ENCODE measurements at places on chromosomes 6 and 20. TPM values are rescaled to one million over a fixed set of nuclear protein-coding genes. Genes with fewer than 3 reads are reported as not detected.
A peak's percentile ranks its signal among the peaks of the same experiment; 100 is the strongest.

GRCh38 chr6:129317931-129318820, 391.8 kb downstream of the ARHGAP18 start:
- H3K27ac ChIP-seq = no peak overlapping the region
- H3K4me3 ChIP-seq = no peak overlapping the region
- H3K4me1 ChIP-seq = no peaks in the 10 kb centered on the region
- H3K27me3 ChIP-seq = peaks cover 8% of the 10 kb centered on the region
- no peak for DNase-seq
- no peaks in the 10 kb centered on the region for H3K36me3 ChIP-seq

NCOA5 gene
- 30.3 TPM for total RNA-seq

HLA-DQB2 gene
- 0.28 TPM for total RNA-seq

GRCh38 chr20:41408156-41408794, 41.7 kb upstream of the EMILIN3 start:
- peak overlapping the region; percentile 23 for H3K4me3 ChIP-seq
- no peaks in the 10 kb centered on the region for H3K27me3 ChIP-seq
- H3K36me3 ChIP-seq = peaks cover 43% of the 10 kb centered on the region

- no peaks in the 10 kb centered on the region for H3K27me3 ChIP-seq
- no peak overlapping the region for H3K27ac ChIP-seq
These were observed 20.0 kb downstream of the SAMD3 start for GRCh38 chr6:130202782-130203181.

CTAGE9 gene
- not detected for total RNA-seq

DNA sequence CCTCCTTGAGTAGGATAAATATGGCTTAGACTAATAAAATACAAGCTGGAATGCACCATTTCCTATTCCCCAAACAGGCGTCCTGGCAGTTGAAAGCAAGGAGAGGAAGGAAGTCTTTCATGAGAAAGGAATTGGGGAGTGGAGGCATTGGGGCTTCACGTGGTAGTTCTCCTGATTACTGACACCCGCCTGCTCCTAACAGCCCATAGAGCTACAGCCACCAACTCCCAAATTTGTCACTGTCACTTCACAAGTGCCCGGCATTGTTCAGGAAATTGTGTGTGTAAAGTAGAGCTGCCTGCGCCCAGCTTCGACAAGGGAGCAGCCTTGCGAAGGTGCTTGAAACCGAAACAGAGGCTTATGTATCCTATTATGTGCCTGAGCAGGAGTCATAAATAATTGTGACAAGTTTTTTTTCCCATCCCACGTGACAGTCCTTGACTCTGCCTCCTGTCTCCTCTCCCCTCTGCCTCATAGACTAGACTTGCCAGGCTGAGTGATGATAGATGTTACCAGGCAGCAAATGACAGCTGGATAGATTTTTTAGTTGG, 301.7 kb upstream of the ZFP64 start:
- peak overlapping the region; percentile 50 for H3K4me3 ChIP-seq
- peaks cover 3% of the 10 kb centered on the region for H3K27me3 ChIP-seq
- no peak for DNase-seq

GRCh38 chr20:63962426-63963347, 6.5 kb upstream of the UCKL1 start:
- no peak for DNase-seq
- no peak overlapping the region for H3K4me3 ChIP-seq
- peaks cover 6% of the 10 kb centered on the region for H3K4me1 ChIP-seq
- peaks cover 32% of the 10 kb centered on the region for H3K36me3 ChIP-seq
- no peak overlapping the region for H3K27ac ChIP-seq

- no peak overlapping the region for H3K27ac ChIP-seq
- no peaks in the 10 kb centered on the region for H3K4me1 ChIP-seq
- H3K4me3 ChIP-seq = no peak overlapping the region
- H3K27me3 ChIP-seq = no peaks in the 10 kb centered on the region
These were observed 372.1 kb upstream of the HS3ST5 start for GRCh38 chr6:114714836-114715507.

DNA sequence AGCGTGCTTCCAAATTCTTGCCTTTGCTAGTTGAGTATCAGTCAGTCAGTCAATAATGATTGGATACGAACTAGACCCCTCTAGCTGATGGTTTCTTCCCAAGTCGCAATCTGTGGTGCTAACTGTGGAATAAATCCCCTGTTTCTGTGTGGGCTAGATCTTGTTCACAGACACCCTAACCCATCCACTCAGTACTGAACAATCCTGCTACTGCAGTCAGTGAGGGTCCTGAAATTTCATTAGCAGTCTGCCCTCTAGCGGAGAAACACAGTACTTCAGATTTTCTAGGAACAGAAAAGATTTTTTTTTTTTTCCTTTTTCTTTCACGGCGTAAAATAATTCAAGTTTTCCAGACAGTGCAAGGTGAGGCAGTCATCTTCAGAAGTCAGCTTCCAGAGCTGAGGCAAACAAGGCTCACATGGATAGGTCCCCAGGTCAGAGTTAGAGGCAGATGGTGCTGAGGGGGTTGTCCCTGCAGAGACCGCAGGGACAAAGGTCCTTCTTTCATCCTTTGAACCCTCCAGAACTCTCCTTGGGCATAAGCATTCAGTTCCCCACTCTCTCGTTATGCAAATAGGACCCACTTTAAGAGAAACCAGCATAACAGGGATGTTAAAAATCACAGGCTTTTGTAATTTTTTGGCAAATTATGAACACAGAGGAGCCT, 119.6 kb downstream of the SCML4 start:
- H3K4me1 ChIP-seq = peaks cover 6% of the 10 kb centered on the region
- no peak overlapping the region for H3K4me3 ChIP-seq
- peaks cover 9% of the 10 kb centered on the region for H3K36me3 ChIP-seq
- no peaks in the 10 kb centered on the region for H3K27me3 ChIP-seq
- DNase-seq = peak; percentile 74

DNA sequence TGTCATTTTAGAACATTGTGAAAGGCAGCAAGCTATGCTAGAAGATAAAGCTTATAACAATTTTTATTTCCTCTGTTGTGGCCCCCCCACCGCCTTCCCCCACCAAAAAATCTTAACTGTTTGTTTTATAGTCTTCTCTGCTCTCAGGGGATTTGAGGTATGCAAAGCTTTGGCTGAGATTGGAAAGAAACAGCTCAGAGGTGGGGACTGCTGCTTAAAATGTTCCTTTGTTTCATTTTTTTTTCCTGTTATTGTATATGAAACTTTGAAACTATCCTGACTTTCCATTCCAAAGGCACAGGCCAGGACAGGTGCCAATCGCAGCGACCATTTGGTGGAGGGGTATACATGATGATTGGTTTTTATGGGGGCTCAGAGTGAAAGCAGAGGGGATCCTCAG, 114.7 kb upstream of the PHACTR1 start:
- no peaks in the 10 kb centered on the region for H3K36me3 ChIP-seq
- peaks cover 13% of the 10 kb centered on the region for H3K27me3 ChIP-seq
- peaks cover 6% of the 10 kb centered on the region for H3K4me1 ChIP-seq
- no peak overlapping the region for H3K4me3 ChIP-seq
- DNase-seq = no peak

Measured in activated CD4-positive, alpha-beta T cell treated with anti-CD3 and anti-CD28 coated beads, Interleukin-2, amount 10 ng/mL, durations not matched to agents 24 days and 14 days (primary cell).